ENCODE measurements at places on chromosomes 7 and 10. TPM values are rescaled to one million over a fixed set of nuclear protein-coding genes. Genes with fewer than 3 reads are reported as not detected.

- no peak for DNase-seq
Measured at GRCh38 chr7:87580636-87581035, 20.0 kb downstream of the ABCB1 start.

- DNase-seq = no peak
Measured at GRCh38 chr10:107164992-107165391, 486 bp upstream of the SORCS1 start.

DNA sequence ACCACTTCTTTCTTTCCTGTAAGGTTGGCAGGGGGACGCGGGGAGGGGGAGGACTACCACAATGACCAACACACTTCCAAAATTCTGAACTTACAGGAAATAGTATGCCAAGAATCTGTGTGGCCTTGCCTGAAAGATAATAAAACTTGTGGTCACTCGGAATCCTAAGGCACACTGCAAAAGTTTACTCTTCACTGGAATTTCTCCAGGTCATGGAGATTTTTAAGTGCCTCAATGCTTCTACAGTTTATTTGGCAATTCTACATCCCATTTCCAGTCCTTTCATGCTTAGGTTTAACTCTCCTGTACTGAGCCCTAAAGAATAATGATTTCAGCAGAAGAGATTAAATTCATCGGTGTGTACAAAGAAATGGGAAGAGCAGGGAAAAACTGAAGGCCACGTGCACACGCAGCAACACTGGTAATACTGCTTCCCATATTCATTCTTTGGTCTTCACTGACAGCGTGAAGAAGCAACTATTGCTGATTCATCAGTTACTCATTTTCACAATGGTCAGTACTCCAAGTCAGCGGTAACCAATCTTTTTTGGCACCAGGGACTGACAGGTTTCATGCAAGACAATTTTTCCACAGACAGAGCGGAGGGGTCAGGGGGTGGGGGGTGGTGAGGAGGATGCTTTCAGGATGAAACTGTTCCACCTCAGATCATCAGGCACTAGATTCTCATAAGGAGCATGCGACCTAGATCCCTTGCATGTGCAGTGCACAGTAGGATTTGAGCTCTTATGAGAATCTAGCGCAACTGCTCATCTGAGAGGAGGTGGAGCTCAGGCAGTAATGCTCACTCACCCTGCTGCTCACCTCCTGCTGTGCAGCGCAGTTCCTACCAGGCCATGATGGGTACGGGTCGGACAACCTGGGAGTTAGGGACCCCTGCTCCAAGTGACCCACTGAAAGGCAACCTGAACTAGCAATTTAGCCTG, 9.8 kb downstream of the LARP4B start:
- no peak for DNase-seq

Gene EPHA1
- 1.1 TPM for polyA plus RNA-seq

All from spleen (tissue), 13 donors.